ENCODE measurements at places on chromosomes 7 and 10.

DNA sequence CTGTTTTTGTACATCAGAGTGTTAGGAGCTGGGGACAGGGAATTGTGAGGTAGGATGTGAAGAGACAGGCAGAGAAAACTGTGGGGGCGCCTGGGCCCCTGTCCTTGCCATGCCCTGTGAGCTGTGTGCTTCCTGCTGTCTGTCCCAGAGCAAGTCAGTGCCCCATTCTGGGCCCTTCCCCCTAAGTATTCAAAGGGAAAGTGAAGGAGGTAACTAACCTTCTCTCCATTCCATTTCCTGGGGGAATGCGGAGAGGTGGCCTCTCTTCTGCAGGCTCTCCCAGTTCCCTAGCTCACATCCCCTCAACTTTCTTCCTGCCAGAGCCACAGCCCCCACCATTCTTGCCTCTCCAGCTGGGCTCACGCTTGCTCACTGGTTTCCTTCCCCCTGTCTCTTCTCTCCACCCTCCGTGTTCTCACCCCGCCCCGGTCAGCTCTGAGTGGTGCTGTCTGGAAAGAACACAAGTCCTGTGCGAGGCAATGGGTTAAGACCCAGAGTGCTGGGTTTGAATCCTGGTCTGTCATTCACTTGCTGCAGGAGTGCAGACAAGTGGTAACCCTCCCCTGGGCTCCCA is 9.7 kb upstream of the VSIR start:
- no peak for DNase-seq

GRCh38 chr7:45919993-45920459 is 1.0 kb downstream of the IGFBP3 start:
- no peak for DNase-seq

DNA sequence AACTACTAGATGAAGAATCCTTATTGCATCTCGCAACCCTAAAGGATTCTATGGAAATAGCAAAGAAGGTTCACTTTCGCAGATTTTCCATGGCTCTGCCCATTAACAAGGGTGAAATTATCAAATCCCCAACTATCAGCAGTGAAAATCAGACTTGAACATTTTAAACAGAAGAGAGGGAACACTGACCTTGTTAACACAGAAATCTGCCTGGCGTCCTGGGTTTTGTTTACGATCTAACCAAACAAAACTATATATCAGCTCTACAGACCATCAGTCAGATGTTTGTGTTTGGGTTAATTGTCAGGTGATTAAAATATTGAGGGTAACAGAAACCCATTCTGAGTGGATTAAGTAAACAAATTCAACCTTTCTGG is 1.9 kb downstream of the CTTNBP2 start:
- no peak for DNase-seq

- DNase-seq: no peak
These were observed 47.2 kb downstream of the GOLGA7B start for GRCh38 chr10:97896756-97897358.

GRCh38 chr7:78601728-78602127 is 803.2 kb downstream of the PHTF2 start:
- peak; percentile 2 for DNase-seq

GRCh38 chr7:157607218-157607617 is 270.4 kb downstream of the DNAJB6 start:
- DNase-seq: no peak

DNA sequence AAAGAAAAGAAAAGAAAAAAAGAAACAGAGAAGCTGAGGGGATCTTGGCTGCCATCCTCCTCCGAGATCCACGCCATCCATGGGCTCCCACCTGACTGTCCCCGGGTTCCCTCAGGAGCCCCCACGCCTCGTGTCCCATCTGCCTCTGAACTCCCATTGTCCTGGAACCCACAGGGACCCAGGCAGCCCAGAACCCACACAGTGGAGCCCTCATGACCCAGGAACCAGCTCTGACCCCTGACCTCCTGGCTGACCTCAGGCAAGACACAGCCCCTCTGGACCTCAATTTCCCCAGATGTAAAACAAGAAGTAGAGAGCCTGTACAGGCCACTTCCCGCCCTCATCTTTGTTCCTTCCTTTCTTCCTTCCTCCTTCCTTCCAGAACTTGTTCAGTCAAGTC is 40.4 kb downstream of the RASGEF1A start:
- DNase-seq: no peak

DNA sequence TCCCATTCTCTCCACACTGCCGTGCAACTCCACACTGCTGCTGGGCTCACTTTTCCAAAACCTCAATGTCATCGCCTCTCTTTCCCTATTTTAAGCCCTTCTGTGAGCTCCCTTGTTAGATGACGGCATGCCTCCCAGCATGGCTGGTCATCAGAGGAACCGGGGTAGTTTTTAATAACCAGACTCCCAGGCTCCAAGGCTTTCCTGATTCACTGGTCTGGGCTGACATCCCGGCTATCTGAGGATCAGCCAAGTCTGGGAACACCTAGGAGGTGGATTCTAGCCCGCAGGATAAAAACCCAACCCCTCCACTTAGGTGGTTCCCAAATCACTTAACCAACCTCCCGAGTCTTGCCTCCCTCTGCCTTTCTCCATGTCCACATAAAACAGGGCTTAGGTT is 295.4 kb upstream of the FZD8 start:
- DNase-seq: no peak

- no peak for DNase-seq
These were observed 6.8 kb downstream of the LMBR1 start for GRCh38 chr7:156886020-156886795.

GRCh38 chr7:50369143-50370026 is 64.9 kb downstream of the IKZF1 start:
- DNase-seq: no peak
